SIG-M5 (cell line): ENCODE measurements at places on chromosomes 4 and X.

DNA sequence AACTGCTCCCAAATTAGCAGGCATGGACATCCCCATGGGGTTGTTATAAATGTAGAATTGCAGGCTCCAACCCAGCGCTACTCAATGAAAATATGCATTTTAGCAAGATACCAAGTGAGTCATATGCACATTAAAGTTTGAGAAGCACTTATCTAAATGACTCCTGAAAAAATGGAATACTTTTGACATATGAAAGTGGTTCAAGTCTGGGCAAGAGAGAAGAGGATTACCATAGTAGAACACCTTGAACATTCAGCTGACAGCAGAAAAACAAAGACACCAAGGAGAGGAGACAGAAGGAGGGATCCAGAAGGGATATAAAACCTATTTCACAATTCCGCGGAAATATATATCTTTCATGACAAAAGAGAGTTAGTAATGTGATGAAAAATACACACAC, 63.2 kb upstream of the CT83 start:
- DNase-seq = no peak

- no peak for DNase-seq
Observed at GRCh38 chrX:16807548-16807947, 21.3 kb downstream of the TXLNG start.

DNA sequence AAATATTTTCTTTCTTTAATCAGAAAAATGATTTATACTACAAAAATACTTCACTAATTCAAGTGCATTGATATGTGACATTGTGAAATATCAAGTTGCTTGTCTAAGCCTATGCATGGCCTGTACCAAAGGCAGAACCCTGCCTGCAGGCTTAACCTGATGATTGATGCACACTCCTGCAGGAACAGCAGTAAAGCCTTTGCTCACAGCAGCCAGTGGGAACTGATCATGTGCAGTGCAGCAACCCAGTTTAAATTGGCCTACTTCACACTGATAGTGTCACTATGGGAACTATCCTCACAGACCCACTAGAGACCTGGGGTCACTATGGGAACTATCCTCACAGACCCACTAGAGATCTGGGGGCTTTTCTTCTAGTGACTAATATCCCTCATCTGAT, 603.8 kb downstream of the RAPGEF2 start:
- no peak for DNase-seq

DNA sequence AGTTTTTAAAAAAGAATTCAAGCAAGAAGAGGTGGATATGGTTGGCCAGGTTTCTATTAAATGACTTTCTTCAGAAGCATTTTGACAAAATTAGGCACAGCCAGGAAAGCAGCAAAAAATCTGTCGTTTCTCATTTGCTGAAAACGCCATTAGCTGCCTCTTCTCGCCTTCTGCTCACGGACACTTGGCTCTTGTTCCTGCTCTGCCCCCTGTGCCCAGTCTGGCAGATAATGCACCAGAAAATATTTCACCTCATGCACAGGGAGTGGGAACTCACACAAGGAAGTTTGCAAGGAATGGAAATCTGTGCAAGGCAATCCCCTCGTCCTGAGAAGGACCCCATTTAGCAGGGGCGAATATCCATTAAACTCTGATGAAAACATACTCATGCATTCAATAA, 260.0 kb downstream of the PACRGL start:
- no peak for DNase-seq

- no peak for DNase-seq
Observed at GRCh38 chr4:13917015-13917414, 289.5 kb upstream of the BOD1L1 start.

- DNase-seq = peak; percentile 0
Observed at GRCh38 chr4:89024051-89024675, 32.8 kb downstream of the FAM13A start.

DNA sequence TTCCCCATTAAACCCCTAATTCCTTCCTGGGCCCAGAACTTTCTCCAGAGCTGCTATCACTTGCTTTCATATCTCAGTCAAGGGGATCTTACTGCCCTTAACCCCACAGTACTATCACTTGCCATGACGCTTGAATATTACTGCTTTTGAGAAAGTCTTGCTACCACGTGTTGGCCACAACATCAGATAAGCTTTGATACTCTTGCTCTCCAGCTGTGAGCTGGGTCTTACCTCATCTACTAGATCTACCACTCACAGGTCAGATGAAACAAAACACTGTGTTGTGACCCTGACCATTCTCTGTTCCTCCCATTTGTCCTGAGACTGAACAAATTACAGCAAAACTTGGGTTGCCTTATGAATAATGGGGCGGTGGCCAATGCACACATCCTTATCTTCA, 12.1 kb upstream of the TAPT1 start:
- DNase-seq = no peak

DNA sequence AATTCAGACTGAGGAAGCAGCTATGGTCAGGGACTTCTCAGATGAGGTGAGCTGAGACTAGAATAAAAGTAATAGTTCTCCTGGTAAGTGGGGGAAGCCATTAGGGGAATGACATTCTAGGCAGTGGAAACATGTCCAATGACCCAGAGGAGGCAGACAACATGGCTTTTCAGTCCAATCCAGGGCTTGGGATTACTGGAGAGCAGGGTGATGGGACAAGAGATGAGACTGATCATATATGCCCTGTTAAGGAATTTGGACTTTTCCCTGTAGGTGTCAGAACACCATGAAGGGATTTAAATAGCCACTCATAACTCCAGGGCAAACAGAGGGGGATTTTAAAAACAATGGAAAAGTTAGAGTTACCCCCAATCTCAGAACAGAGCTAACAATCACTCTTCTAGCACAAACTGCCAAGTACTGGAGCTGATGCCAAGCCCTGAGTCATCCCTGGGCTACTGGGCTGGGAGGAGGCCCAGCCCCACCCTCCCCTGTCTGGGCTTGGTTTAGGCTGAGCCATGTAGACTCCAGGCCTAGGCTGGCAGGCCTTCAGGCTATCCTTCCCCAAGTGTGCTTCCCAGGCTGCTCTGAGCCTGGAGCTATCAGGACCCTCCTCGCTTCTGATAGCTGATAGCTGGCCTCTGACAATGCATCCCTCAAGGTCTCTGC, 22.7 kb upstream of the MSN start:
- no peak for DNase-seq

- no peak for DNase-seq
Observed at GRCh38 chr4:1371176-1372165, 24.5 kb downstream of the UVSSA start.

DNA sequence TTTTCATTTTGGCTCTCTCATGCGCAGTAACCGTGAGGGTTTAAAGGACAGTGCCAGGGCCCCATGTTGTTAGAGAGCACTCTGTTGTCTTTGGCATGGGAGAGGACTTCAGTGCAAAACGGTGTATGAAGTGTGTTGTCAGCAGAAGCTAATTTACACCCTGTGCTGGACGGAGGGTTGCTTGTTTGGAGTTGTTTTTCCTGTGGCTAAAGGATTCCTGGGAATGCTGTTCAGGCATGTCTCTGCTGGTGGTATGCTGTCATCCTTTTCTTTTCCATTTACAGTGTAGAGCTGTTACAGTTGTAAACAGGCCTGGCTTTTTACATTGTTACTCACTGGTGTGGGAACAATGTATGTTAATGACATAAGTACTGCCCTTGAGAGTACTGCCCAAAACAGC, 206.3 kb downstream of the CBR4 start:
- no peak for DNase-seq

DNA sequence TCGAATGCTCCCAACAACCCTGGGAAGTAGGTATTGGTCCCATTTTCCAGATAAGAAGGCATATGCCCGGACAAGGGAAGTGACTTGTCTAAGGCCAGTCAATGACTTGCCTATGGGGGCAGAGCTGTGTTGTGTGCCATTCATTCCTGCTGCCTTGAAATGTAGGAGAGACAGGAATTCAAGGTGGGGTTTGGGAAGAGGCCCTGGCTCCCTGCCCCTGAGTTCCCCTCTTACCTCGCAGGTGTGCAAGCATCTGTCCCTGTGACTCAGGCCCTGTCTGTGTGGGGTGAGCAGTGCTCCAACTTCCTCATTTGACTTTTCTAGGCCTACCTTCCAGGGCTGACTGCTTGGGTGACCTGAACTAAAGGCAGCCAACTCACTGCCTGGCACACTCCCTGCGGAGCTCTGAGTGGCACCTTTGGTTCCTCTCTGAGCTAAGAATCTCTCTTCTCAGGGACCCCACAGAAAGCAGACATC, 5.1 kb downstream of the EFNB1 start:
- DNase-seq = no peak
